ENCODE measurements at places on chromosomes 7 and 10.

- DNase-seq: no peak
These were observed 65.1 kb upstream of the LYZL2 start for GRCh38 chr10:30694518-30695228.

DNA sequence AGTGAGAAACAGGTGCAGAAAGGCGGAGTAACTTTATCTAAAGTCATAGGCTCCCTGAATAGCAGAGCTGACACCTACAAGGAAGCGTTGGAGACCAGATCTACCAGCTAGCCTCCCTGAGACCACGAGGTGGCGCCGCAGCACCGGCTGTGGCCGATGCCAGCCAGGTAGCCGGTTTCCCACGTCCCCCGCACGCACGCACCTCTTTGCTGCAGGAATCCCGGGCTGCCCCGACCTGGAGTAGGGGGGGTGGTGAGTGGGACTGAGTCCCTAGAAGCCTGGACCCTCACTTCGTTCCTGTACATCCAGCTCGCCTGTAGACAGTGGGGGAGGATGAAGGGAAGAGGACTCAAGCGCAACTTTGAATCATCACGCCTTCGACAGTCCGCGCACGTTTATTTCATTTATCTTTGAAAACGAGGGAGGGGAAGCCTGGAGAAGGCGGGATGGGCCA is 3.7 kb downstream of the ELOVL3 start:
- peak; percentile 79 for DNase-seq

DNA sequence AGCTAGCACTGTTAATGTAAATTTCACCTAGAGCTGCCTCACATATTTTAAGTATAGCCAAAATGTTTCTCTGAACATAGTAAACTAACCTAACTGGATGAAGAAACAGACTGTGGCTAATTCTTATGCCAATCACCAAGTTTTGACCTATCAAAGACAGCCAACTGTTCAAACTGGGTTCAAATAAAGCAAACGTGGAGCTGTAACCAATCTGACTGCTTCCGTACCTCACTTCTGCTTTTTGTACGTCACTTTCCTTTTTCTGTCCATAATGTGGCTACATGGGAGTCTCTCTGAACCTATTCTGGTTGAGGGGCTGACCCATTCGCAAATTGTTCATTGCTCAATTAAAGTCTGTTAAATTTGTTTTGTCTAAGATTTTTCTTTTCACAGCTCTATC is 66.3 kb upstream of the ETV1 start:
- DNase-seq: no peak

DNA sequence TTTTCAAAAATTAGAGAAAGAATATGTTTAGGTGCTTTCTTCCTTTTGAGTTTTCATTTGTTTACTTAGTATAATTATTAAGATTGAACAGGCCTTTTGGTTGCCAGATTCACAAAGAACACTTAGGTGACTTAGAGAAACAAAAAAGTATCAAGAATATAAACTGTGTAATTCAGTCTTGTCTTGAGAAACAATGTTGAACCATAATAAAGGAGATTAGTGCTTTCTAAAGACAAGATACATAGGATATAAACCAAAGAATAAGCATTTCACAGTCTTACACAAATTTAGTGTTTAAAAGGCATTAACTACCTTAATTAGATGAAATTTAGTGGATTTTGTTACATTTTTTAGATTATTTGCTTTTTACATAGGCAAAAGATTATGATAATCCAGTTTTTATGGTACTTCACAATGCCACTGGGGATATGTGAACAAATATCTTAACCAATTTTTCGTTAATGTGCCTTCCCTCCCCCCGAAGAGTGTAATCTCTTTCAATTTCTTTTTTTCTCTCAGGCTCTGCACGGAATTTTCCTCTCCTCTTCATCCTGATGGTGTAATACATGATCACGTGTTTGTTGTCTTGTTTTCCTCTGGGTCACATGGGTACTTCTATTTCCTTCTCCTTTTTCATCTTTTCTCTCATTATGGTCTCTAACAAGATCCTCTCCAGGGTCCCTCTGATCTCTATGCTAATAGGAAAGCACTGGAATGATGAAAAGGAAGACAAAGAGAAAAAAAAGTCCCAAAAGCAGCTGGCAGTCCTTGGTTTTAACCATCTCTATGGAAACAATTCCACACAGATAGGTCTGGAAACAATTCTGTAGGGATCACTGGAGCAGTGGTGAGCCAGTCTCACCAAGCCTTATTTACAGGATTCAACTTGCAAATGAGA is 3.7 kb upstream of the HNRNPH3 start:
- DNase-seq: peak; percentile 61

GRCh38 chr10:58840840-58841435 is 328.3 kb downstream of the BICC1 start:
- DNase-seq: no peak

GRCh38 chr10:1605121-1605520 is 132.2 kb downstream of the ADARB2 start:
- no peak for DNase-seq

DNA sequence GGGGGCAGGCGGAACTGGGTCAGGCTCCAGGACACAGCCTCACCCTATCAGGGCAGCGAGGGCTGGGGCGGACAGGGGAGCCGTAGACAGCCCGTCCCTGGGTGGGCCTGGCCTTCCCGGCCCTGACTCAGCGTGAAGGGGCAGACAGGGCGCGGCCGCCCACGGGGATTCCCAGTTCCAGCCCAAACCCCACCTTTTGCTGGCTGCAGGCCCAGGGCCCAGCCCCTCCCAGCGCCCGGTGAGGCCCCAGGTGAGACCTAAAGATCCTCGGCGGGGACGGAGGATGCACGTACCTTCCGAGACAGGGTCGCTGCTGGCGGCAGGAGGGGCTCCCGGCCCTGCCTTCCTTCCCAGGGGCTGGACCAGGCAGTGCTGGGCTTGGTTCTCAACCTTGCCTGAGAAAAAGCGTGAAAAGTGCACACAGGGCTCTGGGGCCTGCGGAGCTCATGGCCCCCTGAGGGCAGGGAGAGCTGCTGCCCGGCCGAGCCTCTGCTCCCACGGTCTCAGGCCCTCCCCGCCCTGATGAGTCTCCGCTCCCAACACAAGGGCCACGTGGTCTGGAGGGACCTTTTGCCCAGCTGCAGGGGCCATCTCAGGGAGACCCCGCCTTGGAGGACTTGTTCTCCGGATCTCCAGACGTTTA is 43.9 kb upstream of the DNAJB6 start:
- no peak for DNase-seq

GRCh38 chr7:2002561-2003450 is 229.9 kb downstream of the MAD1L1 start:
- DNase-seq: no peak

DNA sequence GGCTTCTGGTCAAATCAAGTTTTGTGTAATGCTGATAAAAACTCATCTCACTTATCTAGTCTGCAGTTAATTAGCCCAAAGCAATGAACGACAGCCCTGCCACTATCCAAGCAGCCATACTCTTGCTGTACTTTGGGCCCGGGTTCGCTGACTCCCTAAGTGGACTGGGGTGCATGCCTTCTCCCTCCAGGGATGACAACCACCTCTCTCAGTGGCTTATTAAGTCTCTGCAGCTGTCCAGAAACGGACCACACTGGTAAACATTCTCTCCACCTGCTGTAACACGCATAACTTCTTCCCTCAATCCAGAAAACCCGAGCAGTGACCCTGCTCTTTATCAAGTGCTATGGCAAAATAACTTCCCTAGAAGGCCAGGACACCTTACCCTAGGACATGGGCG is 3.9 kb downstream of the FBXW4 start:
- no peak for DNase-seq

GRCh38 chr10:34723750-34724149 is 91.3 kb downstream of the PARD3 start:
- DNase-seq: no peak

- no peak for DNase-seq
These were observed 15.9 kb upstream of the KCNIP2 start for GRCh38 chr10:101859530-101859929.

GRCh38 chr7:98641646-98642500 is 24.8 kb downstream of the NPTX2 start:
- no peak for DNase-seq

DNA sequence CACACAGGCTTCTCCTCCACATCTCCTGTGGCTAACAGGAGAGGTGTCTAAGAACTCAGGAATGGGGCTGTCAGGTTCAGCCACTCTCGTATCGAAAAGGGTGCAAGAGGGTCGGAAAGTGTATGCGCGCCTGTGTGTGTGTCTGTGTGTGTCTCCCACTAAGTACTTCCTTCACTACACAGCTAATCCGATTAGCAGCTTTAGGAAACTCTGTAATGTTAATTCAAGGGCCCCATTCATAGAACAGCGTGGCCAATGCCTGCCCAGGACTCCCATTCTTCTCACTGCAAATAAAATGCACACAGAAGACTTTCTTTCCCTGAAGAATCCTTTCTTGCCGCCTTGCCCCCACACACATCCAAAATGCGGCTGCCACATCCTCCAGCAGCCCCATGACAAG is 39.9 kb downstream of the TLL2 start:
- DNase-seq: no peak

- DNase-seq: no peak
These were observed 212.7 kb upstream of the ZNF804B start for GRCh38 chr7:88546808-88547207.

GRCh38 chr7:139095194-139095659 is 14.3 kb downstream of the ZC3HAV1 start:
- peak; percentile 50 for DNase-seq
